Activated CD4-positive, alpha-beta T cell treated with anti-CD3 and anti-CD28 coated beads for 4 hours (primary cell): ENCODE measurements at places on chromosomes 1 and 21.
A peak's percentile ranks its signal among the peaks of the same experiment; 100 is the strongest.

- no peak for DNase-seq
These were observed 1.2 kb upstream of the TSPAN2 start for GRCh38 chr1:115090540-115090939.

DNA sequence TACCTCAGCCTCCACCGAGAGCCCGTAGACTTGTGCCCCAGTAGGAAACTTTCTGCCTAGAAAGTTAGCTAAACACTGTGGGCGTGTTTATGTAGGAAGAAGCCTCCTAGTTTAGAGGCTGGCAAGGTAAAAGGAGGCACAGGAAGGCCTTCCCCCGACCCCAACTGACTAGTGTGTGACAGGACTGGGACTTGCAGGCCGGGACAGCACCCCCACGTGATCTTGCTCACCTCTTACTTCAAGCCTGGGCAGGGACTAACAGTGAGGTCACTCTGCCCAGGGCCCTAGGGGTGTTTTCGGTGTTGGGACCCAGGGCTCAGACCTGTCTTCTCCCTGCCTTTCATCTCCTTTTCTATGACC lies 392 bp upstream of the TAGLN2 start:
- DNase-seq: no peak

- no peak for DNase-seq
These were observed 496.4 kb downstream of the SETD4 start for GRCh38 chr21:35563885-35564451.

DNA sequence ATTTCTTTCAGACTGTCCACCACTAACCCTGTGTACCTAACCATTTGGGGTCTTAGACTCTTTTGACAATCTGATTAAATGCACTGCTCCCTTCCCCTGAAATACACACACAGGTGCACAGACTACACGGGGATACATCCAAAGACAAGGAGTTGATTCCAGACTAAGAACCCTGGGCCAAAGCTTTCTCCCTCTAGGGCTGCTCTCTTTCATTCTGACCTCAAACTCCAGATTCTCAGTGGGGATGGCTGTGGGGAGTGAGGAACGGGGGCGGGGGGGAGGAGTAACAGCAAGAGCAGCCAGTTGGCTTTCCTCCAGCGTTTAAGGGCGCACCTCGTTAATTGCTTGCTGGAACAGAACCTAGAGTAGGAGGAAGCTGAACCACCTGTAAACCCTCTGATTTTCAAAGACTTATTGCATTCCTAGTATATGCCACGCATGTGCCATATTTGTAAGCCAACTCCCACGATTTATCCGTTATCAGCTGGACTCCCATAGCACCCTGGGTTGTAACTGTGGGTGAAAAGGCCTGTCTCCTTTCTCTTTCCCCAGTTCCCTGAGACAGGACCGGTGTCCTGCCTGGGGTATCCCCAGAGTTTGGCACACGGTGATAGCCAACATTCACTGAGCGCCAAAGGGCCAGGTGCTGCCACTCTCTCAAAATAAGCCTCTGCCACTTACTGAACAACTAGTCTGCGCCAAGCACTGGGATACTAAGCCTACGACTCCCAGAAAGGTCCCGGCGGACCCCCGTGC lies 920 bp downstream of the MTHFR start:
- DNase-seq: peak; percentile 44

- no peak for DNase-seq
These were observed 96.4 kb downstream of the CAMK2N1 start for GRCh38 chr1:20389571-20389970.

GRCh38 chr1:46219551-46220520 lies 16.7 kb downstream of the LURAP1 start:
- DNase-seq: no peak

DNA sequence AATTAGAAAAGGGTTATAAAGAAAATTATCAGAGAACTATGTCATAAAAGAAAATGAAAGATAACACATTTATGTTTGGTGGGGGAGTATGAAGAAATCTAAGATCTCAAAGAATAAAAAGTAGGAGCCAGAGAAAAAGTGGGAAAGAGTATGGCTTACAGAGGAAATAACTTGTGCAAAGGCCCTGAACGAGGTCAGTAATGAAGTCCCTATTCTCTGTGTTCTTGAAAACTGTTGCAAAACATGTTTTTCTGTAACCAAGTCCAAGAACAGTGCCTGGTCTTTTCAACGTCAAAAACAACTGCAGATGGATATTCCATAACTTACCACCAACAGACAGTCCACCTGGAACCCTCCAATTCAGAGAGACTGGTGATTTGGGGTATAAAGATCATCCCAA lies 188.1 kb downstream of the NEGR1 start:
- no peak for DNase-seq

GRCh38 chr1:214583824-214584554 lies 19.0 kb upstream of the CENPF start:
- no peak for DNase-seq

DNA sequence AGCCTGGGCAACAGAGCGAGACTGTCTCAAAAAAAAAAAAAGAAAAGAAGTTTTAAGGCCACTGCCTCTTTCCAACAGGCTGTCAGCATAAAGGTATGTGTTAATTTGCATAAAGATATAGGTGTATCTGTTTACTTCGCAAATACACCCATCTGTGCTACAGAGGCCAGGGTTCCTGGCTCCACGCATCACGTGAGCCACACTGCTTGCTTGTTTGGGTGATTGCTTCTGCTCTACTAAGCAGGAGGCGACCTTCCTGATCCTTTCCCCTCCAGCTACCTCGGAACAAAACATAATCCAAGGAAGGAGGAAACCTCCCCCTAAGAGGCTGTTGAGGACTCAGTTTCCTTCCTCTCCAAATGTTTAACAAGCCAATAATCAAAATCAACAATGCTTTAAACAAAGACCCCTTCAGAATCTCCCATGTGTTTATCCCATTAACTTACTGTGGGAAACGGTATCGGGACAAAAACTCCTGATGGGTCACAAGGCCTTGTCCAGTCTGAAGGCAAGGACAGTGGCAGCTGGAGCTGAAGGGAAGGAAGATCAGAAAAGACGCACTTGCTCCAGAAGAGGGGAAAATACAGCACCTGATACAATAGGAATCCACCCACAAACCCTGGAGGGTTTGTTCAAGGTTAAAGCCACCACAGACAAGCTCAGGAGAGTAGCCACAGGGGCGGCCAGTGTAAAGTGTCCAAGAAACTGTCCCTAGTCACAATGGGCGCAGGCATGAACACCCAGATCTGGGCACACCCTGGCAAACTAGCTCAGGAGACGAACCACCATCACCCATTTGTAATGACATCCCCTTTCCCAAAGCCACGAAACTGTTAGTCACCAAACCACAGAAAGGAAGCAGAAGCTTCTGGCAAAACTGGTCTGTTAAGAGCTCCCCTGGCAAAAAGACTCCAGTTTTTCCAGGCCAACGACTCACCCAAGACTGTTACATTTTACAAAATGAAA lies 17.2 kb downstream of the CTNNBIP1 start:
- no peak for DNase-seq

DNA sequence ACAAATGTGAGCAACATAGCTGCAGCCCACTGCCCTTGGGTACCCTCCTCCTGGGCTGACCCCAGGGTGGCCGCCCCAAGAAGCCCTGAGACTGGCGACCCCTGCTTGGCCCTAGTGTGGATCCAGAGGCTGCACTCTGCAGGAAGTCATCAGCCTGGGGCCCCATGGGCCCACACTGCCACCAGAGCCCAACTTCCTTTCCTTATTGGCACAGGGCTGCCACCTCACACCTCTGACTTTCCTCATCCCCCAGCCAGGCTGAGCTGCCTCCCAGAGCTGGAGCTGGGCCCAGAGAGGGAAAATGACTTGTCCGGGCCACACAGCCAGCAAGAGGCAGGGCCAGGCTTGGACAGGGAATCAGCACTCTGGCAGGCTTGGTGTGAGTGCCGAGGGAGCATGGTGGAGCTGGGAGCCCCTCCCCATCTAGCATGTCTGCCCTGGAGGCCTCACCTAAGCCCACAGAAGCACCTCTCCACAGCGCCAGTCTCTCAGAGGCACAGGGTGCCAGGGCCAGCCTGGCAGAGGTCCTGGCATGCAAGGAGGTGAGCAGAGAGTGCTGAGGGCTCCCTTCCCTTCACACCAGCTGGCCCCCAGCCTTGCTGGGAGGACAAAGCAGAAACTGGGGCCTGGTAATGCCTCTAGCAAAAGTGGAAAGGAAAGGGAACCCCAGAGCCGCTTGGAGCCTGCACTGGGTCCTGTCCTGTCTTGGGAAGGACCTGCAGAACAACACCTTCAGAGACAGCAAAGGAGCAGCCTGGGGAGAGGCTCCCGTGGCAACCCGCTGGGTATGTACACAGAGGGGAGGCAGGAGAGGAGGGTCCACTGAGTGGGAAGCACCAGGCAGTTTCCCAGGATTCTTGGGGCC lies 3.2 kb downstream of the RAP1GAP start:
- DNase-seq: no peak
